Epithelial cell of esophagus (primary cell): ENCODE measurements at places on chromosomes 7 and 10.

- DNase-seq: peak; percentile 96
Observed at GRCh38 chr10:110226543-110226925, 19.1 kb downstream of the MXI1 start.

DNA sequence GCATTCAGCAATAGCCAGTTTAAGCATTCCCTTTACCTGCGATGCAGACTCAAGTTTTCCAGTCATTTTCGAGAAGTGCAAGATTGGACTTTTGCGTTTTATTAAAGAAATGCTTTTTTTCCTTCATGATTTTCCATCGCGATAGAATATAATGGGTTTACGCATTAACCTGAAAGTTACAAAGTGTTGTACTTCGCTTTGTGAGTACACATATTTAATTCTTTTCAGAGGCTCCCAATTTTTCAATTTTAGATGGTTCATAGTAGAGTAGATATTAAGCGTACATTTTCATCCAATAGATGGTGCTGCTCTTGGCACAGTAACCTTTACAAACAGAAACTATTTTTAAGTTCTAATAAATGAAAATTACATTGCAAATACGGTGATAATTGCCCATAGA is 1.3 kb downstream of the PTPRZ1 start:
- peak; percentile 2 for DNase-seq

- DNase-seq: no peak
Observed at GRCh38 chr7:131623154-131623553, 66.7 kb upstream of the PODXL start.

DNA sequence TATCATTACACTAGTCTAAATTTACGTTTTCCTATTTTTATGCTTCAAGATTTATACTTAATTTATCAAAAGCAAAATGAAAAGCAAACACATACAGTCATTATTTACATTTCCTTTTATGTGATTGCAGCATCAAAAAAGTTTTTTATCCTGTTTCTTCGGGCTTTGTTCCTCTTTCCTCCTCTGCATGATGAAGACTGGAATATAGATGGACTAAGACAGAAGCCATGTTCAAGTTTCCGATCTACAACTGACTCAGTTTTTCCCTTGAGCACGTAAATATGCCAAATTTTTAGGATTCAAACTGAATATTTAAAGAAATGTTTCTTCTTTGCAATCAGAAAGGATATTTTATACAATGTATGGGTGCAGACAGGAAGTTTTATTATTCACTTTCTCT is 273.5 kb upstream of the DGKB start:
- DNase-seq: no peak

GRCh38 chr7:44965937-44966730 is 12.7 kb downstream of the MYO1G start:
- DNase-seq: no peak

DNA sequence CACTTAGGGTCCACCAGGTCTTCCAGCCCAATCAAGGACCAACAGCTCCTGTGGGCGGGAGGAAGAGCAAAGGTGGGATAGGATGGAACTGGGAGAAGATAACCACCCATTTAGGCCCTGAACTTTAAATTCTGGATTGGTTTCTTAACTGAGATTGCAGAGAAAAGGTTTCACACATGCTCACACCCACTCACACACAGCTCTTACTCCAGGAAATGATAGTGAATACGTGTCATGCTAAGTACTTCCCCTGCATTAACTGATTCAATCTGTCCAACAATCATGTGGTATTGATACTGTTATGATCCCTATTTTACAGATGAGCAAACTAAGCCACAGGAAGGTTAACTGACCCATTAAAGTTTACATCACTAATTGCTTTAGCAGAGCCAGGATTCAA is 4.6 kb upstream of the CYP3A4 start:
- DNase-seq: peak; percentile 51

GRCh38 chr7:137985253-137985896 is 16.5 kb downstream of the CREB3L2 start:
- no peak for DNase-seq

GRCh38 chr10:5373307-5373706 is 8.5 kb downstream of the UCN3 start:
- no peak for DNase-seq

DNA sequence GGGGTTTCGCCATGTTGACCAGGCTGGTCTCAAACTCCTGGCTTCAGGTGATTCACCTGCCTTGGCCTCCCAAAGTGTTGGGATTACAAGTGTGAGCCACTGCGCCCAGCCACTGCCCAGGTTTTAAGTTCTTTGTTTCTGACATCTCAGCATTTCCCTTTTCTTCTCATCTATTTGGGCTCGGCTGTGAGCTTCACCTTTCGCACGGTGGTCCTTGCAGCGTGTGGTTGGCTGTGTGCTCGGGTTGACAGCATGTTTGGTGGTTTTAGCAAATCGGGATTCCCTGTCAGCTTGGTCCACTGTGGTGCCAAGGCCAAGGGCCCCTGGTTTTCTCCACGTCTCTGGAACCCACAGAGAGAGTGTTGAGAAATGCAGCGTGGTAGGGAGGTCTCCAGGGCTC is 138.8 kb downstream of the DNAJB6 start:
- DNase-seq: no peak

DNA sequence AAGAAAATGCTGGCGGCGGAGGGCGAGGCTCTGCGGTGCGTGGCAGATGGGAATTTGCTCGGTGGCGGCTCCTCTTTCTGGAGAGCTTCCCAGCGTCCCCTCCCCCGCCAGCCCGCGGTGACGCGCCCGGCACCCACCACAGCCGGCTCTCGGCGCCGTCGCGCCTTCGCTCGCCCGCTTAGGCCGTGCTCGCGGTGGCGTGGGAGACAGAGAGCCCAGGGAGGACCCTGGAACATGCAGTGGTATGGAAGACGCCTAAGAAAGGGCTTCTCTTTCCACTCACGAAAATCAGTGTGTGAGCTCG is 576 bp upstream of the CSGALNACT2 start:
- DNase-seq: peak; percentile 20

- DNase-seq: peak; percentile 32
Observed at GRCh38 chr7:135845415-135846075, 96.9 kb upstream of the FAM180A start.

- no peak for DNase-seq
Observed at GRCh38 chr7:37920849-37921805, 687 bp downstream of the EPDR1 start.

DNA sequence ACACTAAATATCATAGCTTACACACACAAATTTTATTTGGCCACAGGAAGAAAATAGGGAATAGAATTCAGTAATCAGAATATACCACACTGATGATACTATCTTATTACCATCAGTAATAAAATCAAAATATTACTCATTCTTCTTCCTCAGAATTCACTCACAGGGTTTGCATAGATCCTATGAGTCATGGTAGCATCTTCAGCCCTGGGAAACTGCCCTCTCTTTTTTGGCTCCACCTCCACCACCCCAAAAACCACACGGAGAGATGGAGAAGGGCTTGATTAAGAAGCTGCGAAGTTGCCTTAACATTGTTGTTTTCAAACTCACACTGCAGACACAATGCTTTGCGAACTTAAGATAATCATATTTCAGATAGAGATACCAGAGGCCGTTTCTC is 154.1 kb upstream of the AHR start:
- peak; percentile 44 for DNase-seq

DNA sequence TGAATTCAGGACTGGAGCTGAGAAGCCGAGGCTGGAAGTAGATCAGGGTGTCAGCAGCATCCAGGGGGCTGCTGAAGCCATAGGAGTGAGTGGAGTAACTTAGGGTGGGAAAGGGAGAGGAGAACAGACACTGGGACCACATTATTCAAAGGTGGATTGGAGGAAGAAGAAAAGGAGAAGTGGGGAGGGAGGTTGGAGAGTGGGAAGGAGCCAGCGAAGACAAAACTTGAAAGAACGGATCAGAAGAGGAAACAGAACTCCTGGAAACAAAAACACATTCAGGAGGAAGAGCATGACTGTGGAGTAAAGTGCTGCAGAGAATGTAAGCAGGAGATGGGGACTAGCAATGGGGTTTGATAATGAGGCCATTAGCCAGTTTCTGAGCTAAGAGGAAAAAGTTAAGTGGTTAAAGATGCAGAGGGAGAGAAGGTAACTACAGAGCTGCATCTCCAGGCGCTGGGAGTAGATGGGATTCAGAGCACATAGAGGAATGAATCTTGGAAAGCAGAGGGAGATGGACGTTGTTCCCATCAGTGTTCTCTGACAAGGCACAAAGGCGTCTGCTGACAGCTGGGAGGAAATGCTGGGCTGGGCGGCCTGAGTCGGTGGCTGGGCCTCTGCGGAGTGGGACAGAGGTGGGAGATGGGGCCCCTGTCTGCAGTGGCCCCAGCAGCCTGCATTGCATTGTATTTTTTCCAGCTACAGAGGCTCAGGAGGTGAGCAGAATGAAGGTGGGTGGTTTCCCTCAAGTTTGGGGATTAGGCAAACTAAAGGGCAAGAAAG is 63.1 kb upstream of the LEP start:
- no peak for DNase-seq

GRCh38 chr7:2824678-2825461 is 19.2 kb downstream of the GNA12 start:
- DNase-seq: no peak

DNA sequence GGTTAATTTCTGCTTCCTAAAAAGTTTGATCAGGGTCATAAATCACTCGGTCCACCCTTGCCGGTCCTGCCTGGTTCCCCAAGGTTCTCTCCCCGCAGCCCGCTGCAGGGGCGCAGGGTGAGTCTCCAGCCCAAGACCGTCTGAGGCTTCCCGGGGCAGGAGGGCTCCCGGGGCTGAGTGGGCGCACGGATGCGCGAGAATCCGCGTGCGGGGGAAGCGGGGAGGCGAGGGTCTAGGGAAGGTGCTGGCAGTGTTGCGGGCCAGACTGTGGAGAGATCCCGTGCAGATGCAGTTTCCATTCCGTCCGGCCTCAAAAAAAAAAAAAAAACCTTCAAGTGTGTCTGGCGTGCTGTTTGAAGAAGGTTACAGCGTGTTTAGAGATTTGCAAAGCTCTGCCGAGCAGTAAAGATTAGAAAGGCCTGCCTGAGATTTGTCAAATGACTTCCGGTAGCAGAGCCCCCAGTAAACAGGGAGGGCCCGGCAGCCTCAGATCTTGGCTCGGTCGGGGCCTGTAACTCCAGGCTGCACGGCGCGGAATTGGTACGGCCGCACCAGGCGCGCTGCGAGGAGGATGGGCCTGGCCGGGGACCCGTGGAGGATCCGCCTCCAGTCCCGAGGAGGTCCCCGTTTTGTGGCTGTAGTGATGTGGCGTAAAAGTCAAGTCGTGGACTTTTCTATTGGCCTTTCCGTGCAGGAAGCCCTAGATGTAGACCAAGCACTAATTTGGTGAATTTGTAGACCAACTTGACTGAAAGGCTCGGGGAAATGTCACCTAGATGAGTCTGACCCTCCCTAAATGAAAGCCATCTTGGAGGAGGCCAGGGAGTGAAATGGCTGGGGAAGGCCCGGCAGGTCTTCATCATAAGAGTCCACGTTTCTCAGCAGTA is 293.2 kb upstream of the NFE2L3 start:
- no peak for DNase-seq

GRCh38 chr10:6669269-6669859 is 89.3 kb upstream of the PRKCQ start:
- peak; percentile 70 for DNase-seq

- no peak for DNase-seq
Observed at GRCh38 chr10:125097409-125098070, 62.8 kb downstream of the CTBP2 start.

GRCh38 chr7:50957431-50957830 is 174.7 kb upstream of the GRB10 start:
- DNase-seq: no peak

GRCh38 chr10:77889277-77889903 is 37.2 kb downstream of the DLG5 start:
- peak; percentile 61 for DNase-seq

DNA sequence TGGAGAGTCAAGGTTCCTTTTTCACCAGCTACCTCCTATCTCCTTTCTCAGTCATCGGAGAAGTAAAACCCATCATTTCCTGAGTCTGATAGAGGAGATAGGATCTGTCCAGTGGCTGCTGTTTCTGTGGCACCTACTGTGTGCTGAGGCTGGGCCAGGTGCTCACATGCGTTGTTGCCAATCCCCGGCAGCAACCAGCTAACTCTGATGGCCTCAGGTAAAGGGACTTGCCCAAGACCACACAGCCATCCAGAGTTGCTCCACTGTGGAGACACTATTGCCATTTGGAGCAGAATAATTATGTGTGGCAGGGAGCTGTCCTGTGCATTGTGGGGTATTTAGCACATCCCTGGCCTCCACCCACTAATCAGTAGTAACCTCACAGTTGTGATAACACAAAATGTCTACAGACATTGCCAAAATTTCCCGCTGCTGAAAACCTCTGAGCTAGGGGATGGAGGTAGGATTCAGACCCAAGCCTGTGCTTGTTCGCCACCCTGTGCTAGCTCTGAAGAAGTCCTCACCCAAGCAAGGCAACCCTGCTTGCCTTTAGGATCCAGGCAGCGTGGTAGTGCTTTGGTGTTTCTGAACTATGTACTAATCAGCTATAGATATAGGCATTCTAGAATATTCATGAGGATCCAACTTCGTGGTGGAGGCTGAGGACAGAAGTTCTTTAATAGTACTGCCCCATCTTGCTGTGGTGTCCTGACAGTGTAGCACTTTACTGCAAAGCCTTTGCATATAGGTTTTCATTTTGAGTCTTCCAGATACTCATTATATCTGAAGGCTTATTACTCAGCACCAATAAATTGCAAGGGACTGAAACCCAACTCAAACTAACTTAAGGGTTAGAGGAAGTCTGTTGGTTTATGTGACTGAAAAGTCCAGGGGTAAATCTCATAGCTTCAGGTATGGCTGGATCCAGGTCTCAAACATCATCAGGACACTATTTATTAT is 164.6 kb downstream of the GRK5 start:
- no peak for DNase-seq

GRCh38 chr10:33065111-33065510 is 107.1 kb upstream of the ITGB1 start:
- DNase-seq: no peak

DNA sequence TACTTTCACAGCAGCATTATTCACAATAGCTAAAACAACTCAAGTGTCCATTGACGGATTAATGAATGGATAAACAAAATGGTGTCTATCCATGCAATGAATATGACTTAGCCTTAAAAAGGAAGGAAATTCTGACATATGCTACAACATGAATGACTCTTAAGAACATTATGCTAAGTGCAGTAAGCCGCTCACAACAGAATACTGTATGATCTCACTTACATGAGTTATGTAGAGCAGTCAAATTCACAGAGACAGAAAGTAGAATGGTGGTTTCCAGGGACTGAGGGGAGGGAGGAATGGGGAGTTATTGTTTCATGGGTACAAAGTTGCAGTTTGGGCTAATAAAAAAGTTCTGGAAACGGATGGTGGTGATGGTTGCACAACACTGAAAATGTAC is 282.0 kb downstream of the GRID1 start:
- DNase-seq: no peak

GRCh38 chr7:7565746-7566650 is 686 bp upstream of the MIOS start:
- DNase-seq: peak; percentile 94

GRCh38 chr10:92385831-92386230 is 94.9 kb downstream of the MARCHF5 start:
- no peak for DNase-seq
